ENCODE measurements at places on chromosomes 16 and 17.

DNA sequence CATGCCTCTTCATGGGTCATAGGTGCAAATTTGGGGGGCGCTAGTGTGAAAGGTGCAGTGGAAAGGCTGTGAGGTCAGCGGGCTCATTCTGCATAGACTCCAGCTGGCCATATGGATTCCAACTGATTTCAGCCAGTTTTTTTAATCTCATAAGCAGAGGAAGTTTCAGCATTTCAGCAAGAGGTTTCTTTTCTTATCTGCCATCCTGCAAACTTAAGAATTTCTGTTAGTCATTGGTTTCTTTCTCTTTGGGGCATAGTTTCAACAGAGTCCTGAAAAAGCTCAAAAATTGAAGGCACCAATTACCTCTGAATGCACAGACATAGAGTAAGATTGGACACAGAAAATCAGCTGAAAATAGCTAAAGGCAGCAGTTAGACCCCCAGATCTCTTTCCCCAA lies 16.2 kb upstream of the ALOX15 start:
- DNase-seq = no peak

DNA sequence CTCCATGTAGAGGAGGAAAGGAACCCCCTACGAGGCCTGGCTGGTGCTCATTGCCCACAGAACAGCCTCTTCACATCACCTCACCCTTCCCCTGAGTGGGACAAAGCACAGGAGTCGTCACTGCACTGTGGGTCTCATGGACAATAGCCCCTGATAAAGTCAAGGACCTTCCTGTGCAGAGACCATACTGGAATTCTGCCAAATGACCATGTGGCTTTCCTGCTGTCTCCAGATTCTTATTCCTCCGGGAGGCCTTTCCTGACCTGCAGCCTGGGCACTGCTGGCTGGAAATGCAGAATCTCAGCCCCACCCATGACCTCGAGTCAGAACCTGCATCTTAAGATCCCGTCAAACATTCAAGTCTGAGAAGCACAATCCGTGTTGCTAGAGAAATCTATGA lies 60.5 kb upstream of the ERN1 start:
- DNase-seq = no peak

- DNase-seq = no peak
These were observed 316.1 kb upstream of the IRX3 start for GRCh38 chr16:54602666-54603065.

- DNase-seq = no peak
These were observed 49.4 kb upstream of the GSG1L start for GRCh38 chr16:28112908-28113307.

GRCh38 chr16:11587643-11588247 lies 1.0 kb upstream of the LITAF start:
- DNase-seq = no peak

DNA sequence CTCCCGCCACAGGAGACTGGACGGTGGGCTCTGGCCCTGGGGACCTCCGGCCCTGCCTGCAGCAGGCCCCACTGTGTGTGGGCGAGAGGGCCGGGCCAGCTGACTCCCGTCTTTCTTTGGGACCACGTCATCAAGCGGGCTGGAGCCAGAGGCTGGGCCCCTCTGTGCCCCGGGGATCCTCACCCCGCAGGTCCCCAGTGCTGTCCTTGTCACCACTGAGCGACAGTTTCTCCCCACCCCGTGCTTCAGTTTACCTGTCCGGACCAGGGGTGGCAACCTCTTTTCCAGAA lies 181.9 kb upstream of the ZNF469 start:
- no peak for DNase-seq
